NCI-H1092 (cell line): ENCODE measurements at places on chromosomes 12 and 14.

DNA sequence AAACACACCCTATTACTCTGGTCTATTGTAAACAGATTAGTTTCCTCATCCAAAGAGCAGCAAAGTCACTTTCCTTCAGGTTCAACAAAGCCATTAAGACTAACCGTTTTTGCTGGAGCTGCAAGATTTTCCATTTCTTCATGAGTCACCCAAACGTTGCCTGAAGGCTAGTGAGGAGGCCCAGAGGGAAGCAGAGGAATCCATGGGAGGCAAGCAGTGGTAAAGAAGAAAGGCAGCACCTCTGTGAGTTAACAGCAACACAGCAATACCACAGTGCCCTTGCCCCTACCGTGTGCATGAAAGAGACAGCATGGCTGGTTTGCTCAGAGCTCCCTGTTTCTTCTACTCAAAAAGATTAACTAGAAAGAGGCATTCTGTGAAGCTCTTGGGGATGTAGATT is 206.3 kb downstream of the ACSS3 start:
- no peak for DNase-seq

GRCh38 chr12:40336573-40337199 is 111.9 kb downstream of the LRRK2 start:
- DNase-seq = no peak

- no peak for DNase-seq
These were observed 149.6 kb downstream of the MED13L start for GRCh38 chr12:116127859-116128258.

DNA sequence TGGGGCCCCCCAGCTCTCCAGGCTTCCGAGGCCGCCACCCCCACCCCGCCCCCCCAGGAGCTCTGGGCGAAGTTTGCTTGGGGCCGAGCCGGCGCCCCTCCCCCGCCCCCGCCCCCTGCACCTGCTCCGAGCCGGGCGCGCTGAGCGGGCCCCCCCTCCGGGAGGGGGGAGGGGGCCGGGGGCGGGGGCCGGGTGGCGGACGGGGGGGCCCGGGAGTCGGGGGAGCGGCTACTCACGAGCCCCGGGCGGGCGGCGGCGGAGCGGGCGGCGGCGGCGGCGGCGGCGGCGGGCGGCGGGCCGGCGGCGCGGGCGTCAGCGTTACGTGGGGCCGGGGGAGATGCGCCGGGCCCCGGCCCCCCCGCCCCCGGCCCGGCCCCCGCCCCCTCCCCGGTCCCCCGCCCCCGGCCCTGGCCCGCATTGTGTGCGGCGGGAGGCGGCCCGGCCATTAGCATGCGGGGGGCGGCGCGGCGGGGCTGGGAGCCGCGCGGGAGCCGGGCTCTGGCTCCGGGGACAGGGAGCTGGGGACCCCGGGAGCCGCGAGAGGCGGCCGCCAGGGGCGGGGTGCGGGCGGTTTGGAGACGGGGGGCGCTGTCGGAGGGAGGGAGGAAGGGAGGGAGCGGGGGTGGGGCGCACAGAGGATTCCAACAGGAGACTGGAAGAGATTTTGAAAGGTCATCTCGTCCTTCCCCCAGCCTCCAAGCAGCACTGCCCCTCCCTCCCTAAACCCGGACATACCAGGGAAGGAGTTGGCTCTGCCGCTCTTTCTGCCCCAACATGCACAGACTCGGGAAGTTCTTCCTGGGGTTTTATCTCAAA is at the start of gene ZNF219:
Gene ZNF219 (minus strand): TSS at position 580 of the 816 bp plus-strand sequence. CDS start 5,064 bp downstream, outside the sequence.
- DNase-seq = no peak

DNA sequence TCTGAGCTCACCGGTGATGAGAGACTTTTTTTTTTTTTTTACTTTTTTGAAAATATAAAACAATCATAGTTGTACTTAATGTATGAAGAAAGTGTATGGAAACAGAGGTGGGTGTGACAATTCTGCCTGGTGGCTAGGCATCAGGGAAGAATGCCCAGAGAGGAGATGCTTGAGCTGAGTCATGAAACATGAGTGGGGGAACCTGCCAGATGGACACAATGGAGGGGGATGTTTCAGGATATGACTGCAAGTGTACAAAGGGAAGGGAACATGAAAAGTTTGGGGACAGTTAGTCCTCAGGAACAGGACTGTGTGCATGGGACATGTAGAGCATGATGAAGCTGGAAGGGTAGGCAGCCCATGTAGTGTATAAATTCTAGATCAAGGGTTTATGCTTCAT is 274.2 kb upstream of the E2F7 start:
- no peak for DNase-seq

GRCh38 chr12:6956021-6956727 is 5.0 kb downstream of the PTPN6 start:
- DNase-seq = no peak

- peak; percentile 62 for DNase-seq
These were observed 6.2 kb downstream of the FOXJ2 start for GRCh38 chr12:8038659-8039114.

GRCh38 chr12:93103154-93103553 is 174.1 kb upstream of the EEA1 start:
- DNase-seq = no peak

DNA sequence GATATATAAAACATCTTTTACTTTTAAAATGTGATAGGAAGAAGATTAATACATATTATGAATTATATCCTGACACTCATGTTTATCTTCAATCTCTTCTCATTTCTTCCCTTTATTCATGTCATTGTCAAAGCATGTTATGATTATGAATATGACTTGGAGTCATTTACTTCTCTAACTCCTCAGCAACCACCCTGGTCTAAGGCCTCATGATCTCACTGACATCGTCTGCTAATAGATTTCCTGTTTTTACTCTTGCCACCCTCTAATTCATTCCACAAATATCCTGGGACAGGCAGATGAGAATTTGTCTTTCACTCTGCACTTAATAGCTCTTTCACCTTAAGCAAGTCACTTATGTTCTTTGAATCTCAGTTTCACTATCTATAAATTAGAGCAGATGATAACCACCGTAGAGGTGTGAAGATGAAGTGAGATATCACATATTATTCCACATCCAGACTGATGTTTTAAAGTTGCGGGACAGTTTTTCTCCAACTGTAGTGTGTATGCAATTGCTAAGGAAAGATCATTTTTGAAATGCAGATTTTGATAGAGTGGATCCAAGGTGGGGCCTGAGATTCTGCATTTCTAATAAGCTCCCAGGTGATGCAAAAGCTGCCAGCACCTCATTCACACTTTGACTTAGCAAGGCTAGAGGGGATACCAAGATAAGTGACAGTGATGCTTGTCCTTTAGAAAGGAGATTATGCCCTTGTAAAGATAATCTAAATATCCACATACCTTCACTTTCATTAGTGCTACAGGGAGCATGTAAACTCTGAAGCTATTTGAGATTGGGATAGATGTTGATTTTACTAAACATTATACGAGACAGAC is 3.3 kb upstream of the IAPP start:
- DNase-seq = no peak

GRCh38 chr14:67722293-67722692 is 20.6 kb downstream of the RDH12 start:
- no peak for DNase-seq
